ENCODE measurements at places on chromosomes 7 and 10.
A peak's percentile ranks its signal among the peaks of the same experiment; 100 is the strongest.

DNA sequence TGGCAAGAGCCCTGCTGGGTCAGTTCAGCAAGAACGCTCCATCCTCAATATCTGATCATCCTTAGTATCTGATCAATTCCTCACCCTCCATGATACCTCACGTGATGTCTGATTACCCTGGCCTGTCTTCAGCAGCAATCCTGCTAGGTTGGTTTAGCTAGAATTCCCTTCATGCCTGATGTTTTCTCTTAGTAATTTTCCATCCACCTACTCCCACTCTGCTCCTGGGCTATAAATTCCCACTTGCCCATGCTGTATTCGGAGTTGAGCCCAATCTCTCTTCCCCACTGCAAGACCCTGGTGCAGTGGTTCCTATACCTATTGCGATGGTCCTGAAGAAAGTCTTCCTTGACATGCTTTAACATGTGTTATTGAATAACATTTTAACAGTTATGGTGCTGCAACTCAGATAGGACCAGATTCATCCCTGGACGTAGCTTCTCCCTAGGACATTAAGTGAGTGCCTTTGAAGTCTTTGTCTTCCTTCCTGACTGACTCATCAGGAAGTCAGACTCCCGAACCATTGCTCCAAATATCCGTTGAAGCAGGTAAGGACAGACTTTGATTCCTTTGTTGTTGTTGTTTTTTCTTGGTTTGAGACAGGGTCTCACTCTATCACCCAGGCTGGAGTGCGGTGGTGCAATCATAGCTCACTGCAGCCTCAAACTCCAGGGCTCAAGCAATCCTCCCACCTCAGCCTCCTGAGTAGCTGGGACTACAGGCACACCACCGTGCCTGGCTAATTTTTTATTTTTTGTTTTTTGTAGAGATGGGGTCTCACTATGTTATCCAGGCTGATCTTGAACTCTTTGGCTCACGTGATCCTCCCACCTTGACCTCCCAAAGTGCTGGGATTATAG is 29.4 kb upstream of the CLDN3 start:
- DNase-seq: no peak

- DNase-seq: no peak
Measured at GRCh38 chr10:132699411-132700155, 86.4 kb downstream of the NKX6-2 start.

DNA sequence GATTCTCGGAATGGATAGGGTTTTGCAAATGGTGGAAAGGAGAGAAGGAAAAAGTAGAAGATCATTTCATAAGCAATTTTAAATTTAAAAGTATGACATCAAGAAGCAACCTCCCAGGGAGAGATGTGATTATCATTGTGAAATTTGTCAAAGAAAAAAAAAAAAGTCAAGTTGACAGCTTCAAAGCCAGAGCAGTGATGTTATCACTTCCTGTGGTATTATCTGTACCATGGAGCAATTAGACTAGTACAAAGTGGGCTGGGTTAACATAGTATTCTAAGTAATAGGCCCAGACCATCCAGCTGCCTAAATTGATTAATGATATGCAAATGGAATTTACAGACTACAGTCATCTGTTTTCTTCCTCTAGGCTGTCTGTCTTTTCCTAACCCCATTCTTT is 84.0 kb upstream of the NPY start:
- DNase-seq: no peak

GRCh38 chr7:4017785-4018184 is 664.3 kb upstream of the FOXK1 start:
- no peak for DNase-seq

- DNase-seq: no peak
Measured at GRCh38 chr10:6259153-6259552, 56.4 kb downstream of the PFKFB3 start.

- DNase-seq: no peak
Measured at GRCh38 chr10:98033515-98033914, 3.1 kb upstream of the CRTAC1 start.

GRCh38 chr7:114720725-114721124 is 201.2 kb upstream of the MDFIC start:
- no peak for DNase-seq

DNA sequence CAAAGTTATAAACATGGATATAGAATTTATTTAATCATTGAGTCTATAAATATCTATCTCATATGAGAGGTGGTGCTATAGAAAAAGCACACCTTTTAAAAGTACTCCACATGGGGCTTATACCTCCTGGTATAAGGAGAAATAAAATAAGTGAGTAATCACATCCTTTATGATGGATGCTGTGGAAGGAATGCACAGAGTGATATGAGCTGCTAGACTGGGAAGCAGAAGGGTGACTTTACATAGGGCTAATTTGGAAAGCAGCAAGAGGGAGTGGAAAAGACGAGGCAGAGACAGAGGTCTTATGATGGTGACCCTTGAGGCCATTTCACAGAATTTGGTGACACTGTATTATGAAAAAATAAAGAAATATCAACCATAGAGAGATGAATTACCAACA is 59.4 kb upstream of the AHR start:
- DNase-seq: no peak

DNA sequence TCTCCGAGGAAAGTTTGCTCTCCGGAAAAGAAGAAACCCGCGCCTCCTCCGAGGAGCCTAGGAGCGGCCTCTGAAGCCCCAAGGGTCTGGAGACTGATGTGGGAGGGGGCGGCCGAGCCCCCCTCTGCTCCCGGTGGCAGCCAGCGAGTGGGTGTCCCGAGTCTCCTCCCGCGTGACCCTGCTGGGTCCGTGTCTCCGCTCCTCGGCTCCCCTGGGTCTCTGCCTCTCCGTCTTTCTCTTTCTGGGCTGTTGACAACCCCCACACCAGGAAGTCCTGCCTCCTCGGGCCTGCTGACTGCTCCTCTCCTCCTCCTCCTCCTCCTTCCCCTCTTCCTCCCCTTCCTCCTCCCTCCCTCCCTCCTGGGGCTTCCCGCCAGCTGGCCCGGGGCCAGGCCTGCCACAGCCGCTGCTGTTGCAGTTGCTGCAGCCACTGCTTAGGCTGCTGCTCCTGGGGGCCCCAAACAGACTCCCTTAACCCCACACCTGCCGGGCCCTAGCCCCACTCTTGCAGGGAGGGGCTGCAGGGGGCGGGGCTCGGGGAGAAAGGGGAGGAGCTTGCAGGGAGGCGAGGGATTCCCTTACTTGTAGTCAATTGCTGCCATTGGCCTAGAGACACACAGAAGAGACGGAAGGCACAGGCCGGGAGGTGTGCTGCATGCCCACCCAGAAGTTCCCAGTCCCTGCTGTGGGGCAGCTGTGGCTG is at the start of gene TSC22D4:
Gene TSC22D4, minus strand, starts transcription at position 257 of the 703 bp plus-strand sequence. CDS start 1,176 bp downstream, outside the sequence.
- DNase-seq: peak; percentile 96

- no peak for DNase-seq
Measured at GRCh38 chr10:76152186-76152585, 720.8 kb downstream of the LRMDA start.

- no peak for DNase-seq
Measured at GRCh38 chr7:115953592-115954255, 76.8 kb downstream of the TFEC start.

DNA sequence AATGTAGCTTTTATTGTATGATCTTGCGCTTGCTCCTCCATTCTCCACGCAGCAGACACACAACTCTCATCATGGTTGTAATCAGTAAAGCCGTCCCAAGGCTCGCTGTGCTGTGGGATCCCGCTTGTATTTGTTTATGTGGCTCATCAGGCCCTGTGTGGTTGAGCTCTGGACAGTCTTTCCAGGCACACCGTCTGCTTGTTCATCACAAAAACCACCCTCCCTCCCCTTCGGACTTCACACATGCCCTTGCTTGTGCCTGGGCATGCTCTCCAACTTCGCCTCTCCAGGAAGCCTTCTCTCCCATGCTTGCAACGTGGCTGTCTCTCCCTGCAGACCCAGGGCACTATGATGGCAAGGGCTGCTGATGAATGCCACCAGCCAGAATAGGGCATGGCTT is 62.4 kb downstream of the HK1 start:
- DNase-seq: no peak

GRCh38 chr10:128063736-128064107 is 62.5 kb downstream of the MKI67 start:
- peak; percentile 42 for DNase-seq

- peak; percentile 83 for DNase-seq
Measured at GRCh38 chr7:51315393-51316261, 982 bp downstream of the COBL start.

DNA sequence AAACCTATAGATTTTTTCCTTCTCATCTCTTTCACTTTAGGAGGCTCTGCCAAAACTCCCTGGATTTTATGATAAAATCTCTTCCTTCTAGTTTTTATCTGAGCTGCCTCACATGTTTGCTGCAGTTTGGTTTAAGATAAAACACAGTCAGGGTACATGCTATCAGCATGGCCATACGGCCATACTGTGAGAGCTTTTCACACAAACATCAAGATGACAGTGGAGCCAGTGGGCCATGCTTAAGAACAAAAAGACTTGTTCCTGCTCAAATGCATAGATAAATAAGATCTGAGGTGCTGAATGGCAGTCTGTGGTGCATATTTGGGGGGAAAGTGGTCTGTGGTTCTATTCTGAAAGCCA is 91.0 kb downstream of the ELMO1 start:
- no peak for DNase-seq

- peak; percentile 98 for DNase-seq
Measured at GRCh38 chr10:68153473-68154210, 44.4 kb downstream of the MYPN start.

DNA sequence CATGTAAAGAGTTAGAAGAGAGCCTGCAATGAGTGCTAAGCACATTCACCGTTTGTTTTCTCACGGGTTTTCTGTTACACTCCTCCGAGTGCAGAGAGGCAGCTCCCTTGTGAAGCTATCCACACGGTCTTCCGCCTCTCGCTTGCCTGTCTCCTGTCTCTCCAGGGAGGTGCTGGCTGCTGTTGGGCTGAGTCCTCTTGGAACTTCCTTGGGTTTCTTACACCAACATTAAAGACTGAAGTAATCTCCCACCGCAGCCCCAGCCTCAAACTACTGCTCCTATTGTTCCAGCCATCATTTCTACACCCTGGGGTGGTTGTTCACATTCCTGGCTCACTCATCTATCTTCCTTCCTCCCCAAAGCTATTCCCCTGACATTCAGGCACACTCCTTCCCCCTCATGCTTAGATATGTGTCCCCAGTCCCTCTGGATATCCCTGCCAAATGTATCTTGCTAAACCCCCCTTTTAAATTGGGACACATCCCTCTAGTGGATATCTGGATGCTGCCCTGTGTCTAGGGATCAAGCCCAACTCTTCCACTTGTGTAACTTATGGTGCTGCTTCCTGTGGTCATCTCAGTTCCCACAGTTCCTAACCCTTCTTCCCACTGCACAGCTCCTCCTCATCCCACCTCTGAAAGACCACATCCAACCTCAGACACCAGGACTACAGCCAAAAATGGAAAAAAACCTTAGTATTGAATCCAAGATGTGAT is 14.1 kb downstream of the ESYT2 start:
- peak; percentile 60 for DNase-seq

- DNase-seq: no peak
Measured at GRCh38 chr7:122316467-122317388, 12.2 kb upstream of the FEZF1 start.

DNA sequence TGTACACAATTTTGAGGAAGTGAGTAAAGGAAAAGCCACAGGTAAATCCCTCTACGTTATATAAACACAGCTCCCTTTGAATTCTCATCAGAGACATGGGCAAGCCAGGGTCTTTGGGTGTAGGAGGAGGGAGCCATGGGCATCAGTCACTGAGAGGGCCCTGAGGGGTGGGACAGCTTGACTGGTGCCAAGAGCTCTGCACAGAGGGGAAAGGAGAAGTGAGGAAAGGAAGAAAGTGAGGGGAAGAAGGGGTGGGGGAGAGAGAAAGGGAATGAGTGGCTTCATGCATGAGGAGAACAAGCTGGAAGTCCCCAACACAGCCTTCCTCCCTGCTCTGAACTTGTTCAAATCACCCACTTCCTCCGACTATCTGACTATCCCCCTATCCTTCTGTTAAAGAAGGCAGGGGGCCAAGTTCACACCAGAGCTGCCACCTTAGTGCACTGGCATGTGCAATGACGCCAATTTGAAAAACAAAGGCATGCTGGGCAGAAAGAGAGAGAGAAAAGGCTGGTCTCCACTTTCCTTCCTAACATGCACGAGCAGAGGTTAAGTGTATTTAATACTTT is 16.4 kb upstream of the RNF148 start:
- no peak for DNase-seq

GRCh38 chr10:67977251-67977650 is 92.8 kb downstream of the SIRT1 start:
- no peak for DNase-seq

GRCh38 chr10:85862771-85863170 is 503.8 kb downstream of the GRID1 start:
- DNase-seq: no peak

GRCh38 chr7:92735707-92736106 is 100.7 kb downstream of the CDK6 start:
- DNase-seq: no peak

DNA sequence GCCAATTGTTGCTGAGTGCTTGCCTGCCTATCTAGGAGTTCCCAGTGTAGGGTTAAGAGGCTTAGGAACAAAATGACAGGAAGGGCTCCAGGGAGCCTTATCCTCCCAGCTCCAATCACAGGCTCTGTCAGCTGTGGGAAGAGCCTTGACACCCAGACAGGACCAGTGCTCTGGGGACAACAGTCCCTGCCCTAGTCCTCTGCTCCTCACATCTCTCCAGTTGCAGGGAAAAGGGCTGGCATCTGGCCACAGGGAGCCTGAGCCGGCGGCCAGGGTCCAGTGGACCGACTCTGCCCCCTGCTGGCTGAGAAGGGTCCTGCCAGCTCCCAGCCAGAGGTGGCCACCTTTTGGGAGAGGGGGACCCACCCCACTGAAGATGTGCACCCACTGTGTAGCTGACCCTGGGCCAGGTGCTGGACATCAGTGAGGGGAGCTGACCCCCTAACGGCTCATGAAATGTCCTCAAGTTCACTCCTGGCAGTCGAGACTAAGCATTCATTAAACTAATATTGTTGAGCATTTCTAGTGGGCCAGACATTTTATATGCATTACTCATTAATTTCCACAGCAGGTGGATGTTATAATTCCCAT is 17.6 kb downstream of the DNAJB12 start:
- DNase-seq: peak; percentile 85

GRCh38 chr7:139776486-139777132 is 1.2 kb downstream of the HIPK2 start:
- peak; percentile 65 for DNase-seq

- DNase-seq: peak; percentile 34
Measured at GRCh38 chr10:113228530-113228929, 278.5 kb downstream of the TCF7L2 start.

DNA sequence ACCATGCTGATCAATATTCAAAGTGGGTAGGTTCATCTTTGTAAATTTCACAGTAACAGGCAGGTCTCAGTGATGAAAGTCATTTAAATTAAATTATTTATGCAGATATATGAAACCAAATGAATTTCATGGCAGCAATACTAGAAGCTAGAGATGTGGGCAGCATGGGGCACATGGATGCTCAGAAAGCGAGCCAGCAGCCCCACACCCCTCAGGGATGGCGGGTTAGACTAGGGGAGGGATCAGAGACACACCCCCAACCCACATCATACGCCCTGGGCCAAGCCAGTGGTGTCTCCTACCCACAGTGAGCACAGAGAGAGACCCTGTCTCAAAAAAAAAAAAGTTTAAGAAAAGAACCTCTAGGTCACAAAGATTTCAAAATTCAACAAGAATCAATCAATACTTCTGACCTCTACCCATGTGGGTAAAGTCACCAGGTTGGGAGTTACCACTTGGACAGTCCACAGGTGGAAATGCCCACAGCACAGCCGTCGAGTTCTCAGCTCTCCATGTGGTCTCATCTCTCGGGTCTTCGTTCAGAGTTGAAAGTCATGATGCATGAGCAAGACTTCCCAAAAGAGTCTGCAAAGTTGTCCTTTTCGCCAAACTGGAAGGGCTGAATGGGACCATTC is 79.3 kb upstream of the PPP2R2D start:
- no peak for DNase-seq

Measured in myocyte (in vitro differentiated cells).